ENCODE measurements at places on chromosomes 7 and 10.

DNA sequence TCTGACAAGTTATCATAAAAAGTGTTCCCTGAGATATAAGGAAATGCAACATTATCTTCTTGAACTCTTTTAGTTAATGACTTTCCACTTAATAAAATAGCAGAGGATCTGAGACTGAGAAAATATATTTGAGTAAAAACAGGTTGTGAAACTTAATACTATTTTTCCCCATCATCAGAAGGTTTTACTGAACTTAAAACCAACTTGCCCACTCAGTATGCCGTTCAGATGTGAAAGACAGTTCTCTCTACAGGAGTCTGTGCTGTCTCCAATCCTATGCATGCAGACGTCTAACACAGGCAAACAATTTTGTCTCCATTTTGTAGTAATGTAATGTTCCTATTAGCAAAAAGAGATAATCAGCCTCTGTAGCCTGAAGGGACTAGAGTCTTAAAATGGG lies 38.2 kb upstream of the CYP2C18 start:
- no peak for DNase-seq

DNA sequence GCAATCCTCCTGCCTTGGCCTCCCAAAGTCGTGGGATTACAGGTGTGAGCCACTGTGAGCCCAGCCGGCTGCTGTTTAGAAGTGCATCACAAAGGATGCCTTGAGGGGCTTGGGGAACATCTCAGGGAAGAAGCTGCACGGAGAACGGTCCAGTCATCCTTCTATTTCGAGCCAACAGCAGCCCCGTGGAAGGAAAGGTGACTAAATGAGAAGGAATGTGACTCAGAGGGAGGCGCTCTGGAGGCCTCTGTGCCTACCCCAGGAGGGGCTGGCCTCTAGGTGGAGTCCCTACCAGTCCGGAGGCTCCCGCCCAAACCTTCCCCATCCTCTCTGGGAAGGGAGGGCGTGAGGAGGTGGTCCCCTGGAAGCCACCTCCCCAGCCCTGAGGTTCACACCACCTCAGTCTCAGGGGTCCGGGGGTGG lies 76.2 kb downstream of the CTBP2 start:
- peak; percentile 47 for DNase-seq

DNA sequence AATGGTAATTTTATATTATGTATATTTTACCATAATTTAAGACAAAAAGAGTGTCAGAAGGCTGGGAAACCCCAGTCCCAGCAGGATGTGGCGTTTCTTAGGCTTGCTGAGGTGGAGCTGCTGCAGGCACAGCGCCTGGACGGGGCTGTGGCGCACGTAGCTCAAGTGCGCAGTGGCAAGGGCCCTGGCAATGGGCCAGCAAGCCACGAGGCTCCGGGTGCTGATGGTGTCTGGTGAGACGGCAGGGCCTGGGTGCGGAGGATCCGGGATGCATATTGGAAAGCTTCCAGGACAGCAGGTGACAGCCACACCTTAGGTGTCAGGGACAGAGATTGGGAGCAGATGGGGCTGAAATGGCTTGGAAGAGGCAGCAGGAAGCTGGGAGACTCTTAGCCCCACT lies 37.2 kb downstream of the CLEC2L start:
- no peak for DNase-seq

DNA sequence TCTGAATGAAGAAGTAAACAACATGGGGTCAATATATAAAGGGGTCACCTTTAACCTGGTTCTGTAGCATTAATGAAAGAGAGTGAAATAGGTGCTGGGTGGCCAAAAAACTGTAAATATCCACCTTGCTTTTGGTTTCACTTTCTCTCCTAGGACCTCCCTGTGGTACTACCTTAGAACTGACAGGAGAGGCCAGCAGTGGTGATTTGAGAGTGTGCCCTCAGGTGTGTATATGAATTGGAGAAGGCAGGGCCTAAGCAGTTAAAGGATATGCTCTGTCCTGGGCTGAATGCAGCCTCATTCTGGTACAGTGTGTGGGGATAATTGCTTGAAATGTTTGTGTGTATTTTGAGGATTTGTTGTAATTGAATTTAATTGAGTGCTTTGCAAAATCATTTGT lies 62.0 kb downstream of the BBS9 start:
- DNase-seq: no peak

GRCh38 chr10:119644205-119644814 lies 6.9 kb upstream of the BAG3 start:
- DNase-seq: no peak

GRCh38 chr10:7485244-7485556 lies 74.4 kb upstream of the SFMBT2 start:
- DNase-seq: no peak

- DNase-seq: no peak
Measured at GRCh38 chr7:77450613-77451012, 34.5 kb upstream of the GSAP start.

- no peak for DNase-seq
Measured at GRCh38 chr7:83130623-83131545, 31.8 kb downstream of the PCLO start.

DNA sequence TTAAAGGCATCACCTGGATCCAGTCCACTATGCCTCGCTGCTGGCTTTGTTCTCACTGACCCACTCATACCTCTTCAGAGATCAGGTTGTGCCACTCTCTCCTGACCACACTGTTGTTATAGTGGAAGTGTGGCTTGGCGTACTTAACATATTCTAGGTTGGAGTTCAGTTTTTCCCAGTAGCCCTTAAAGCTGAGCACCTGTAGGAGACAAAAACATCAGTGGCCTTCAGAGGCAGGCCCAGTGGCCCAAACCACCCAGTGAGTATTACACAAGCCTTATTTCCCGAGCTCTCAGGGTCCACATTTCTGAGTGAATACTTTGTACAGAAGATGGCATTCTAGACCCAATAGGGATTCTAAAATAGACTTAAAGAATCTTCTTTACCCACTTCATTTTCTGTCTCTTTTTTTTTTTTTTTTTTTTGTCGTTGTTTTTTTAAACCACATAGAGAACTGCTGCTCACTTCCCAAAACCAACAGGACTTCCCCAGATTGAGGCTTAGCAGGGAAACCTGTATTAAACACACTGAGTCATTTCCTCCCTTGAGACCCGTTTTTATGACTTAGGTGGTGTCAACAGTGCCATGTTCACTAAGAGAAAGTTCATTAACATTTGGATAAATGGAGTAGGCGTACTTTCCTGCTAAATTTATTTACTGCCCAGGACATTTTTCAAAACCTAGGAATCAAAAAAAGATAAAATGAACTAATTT lies 85.8 kb downstream of the GSAP start:
- DNase-seq: no peak

DNA sequence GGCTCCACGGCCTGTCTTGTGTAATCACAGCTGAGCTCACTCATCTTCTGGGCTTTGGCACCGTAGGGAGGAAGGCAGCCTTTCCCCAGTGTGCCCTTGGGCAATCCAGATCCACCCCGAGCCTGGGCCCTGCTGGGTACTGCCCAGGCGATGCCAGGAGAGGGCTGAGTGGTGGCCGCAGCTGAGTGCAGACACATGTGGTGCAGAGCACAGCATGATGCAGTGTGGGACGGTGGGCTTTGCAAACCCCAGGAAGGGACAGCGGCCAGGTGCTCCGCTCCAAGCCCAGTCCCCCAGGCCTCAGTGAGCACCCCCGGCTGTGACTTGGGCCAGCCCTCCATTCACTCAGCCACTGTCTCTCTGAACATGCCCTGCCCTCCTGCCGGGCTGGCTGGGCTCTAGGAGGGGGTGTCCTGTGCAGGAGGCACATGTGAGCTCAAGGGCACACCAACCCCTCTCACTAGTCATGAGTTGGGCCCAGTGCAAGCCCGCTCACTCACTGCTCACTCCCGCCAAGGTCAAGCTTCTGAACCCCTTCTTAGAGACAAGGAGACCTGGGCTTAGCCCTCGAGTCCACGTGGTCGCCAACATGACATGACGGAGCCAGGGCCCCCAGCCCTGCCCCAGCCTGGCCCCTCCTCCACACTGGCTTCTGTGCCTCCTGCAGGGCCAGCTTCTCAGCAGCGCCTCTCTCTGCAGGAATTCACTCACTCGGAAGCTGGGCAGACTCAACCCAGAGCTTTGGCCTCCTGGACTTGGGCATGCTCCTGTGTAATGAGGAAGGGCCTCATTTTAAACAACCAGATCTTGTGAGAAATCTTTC lies 77.5 kb upstream of the INSIG1 start:
- DNase-seq: no peak

DNA sequence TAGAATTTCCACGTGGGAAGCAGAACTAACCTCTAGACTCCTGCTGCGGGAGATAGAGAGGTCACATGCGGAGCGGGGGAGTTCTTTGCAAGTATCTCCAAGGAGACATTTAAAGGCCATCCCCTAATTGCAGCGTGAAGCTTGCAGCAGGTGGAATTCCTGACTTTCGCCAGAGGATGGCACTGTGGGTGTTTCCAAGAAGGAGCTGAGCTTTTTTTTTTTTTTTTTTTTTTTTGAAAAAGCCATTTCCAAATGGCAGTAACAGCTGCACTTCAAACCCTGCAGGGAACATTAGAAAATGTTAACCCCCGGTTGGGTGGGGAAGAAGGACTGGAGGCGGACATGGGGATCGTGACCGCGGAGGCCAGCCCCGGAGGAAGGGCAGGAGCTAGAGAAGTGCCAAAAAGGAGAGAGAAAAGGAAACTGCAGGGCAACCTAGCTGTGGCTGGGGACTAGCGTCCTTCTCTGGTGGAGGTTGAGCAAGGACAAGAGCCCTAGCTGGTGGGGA lies 487.7 kb downstream of the TYW1 start:
- DNase-seq: peak; percentile 72

Measured in right hindlimb (tissue), 1 donor.